ENCODE measurements at places on chromosomes 5 and 9. TPM values are rescaled to one million over a fixed set of nuclear protein-coding genes. Genes with fewer than 3 reads are reported as not detected.

NMUR2 gene
- not detected for total RNA-seq

ARL10 gene
- total RNA-seq = 7.7 TPM

OR1L6 gene
- total RNA-seq = not detected

RNF224 gene
- total RNA-seq = not detected

CCL27 gene
- total RNA-seq = 0.54 TPM

CDC14B gene
- 12.4 TPM for total RNA-seq

MYO10 gene
- total RNA-seq = 123 TPM

DNA sequence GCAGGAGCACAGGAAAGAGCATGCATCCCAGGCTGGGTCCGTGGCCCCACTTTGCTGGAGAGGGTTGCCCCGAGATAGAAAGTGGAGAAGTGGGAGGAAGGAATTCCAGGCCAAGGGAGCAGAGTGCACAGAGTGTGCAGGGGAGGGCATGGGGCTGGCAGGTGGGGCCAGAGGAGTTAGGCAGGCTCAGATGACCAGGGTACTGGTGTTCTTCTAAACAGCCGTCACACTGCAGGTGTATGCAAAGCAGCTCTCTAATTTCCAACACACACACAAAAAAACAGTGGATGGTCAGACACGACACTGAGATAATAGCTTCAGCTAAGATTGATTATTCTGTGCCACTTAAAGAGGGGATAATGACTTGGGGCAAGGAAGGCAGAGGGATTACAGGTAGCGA is 212.2 kb downstream of the MTRR start:
- H3K36me3 ChIP-seq = no peaks in the 10 kb centered on the region
- H3K27me3 ChIP-seq = no peaks in the 10 kb centered on the region
- H3K27ac ChIP-seq = no peak overlapping the region
- H3K4me3 ChIP-seq = no peak overlapping the region

DNA sequence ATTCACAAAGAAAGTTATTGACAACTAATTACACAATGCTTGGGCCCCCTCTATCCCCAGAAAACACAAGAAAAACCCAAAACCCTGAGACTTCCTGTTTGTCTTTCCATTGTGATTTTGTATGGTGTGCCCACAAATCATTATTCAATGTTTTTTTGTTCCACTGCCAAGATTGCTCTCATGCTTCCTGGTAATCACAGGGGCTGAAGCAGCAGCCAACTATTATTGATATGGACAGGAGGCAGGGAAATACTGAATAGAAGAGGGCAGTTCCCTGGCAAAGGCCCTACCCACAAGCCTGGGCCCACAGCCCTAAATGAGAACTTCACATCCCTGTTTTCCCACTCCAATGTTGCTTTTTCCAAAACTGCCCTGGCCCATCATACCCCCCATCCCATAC is 21.5 kb upstream of the RFK start:
- no peak for DNase-seq
- H3K4me3 ChIP-seq = no peak overlapping the region
- peaks cover 22% of the 10 kb centered on the region for H3K4me1 ChIP-seq
- peaks cover 8% of the 10 kb centered on the region for H3K27me3 ChIP-seq
- H3K27ac ChIP-seq = no peak overlapping the region

DNA sequence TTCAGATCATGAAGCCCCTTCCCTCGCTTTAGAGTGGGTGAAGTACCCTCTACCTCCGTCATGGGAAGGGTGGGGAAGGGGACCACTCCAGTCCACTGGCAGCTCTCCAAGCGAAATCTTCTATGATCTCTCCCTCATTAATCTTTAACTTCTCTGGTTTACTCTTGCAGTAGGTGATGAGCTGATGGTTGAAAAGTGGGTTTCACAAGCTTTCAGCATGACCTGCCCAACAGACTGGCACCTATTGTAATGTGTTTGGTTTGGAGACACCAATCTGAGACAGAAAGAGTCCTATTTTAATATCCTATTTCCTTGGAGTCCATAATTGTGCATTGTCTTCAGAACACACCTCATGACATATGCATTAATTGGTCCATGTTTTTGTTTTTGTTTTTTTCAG is 70.8 kb upstream of the TGFBR1 start:
- H3K27ac ChIP-seq = no peak overlapping the region
- no peak overlapping the region for H3K4me3 ChIP-seq
- peaks cover 9% of the 10 kb centered on the region for H3K27me3 ChIP-seq
- no peak for DNase-seq
- H3K36me3 ChIP-seq = peaks cover 9% of the 10 kb centered on the region
- H3K4me1 ChIP-seq = peaks cover 44% of the 10 kb centered on the region

- H3K4me3 ChIP-seq = peak overlapping the region; percentile 86
- no peaks in the 10 kb centered on the region for H3K36me3 ChIP-seq
Measured at GRCh38 chr5:69493396-69494133, 975 bp downstream of the OCLN start.

- peaks cover 15% of the 10 kb centered on the region for H3K4me1 ChIP-seq
- H3K36me3 ChIP-seq = peaks cover 10% of the 10 kb centered on the region
- H3K27ac ChIP-seq = no peak overlapping the region
- H3K27me3 ChIP-seq = no peaks in the 10 kb centered on the region
Measured at GRCh38 chr5:43571237-43571636, 14.4 kb upstream of the PAIP1 start.

DNA sequence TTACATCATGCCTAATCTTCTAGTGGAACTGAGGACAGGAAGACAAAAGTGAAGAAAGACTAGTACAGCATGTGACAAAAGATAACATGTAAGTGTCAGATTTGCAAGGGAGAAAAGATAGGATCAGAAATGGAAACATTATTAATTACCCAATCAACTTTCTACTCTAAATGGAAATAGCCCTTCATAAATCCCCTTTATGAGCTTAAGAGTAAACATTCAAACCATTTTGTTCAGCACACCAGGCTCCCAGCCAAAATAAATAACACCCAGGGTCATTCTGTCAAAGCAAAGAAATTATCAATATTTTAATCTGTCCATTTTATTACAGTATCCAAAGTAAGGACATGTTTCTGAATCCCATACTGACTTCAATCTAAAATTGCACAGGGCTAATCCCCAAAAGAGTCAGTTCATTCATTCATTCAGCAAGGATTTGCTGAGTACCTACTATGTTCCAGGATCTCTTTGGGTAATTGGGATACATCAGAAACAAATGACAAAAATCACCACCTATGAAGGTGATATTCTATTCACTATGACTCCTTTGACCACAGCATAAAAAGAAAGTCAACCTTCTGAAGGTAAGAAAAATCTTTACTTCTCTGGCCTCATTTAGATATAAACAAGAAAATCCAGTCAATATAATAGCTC is 5.3 kb downstream of the PRELID2 start:
- no peak for DNase-seq
- no peak overlapping the region for H3K4me3 ChIP-seq

GRCh38 chr9:131402073-131402472 is 8.2 kb downstream of the PRRC2B start:
- H3K27me3 ChIP-seq = no peaks in the 10 kb centered on the region
- peak overlapping the region; percentile 82 for H3K4me3 ChIP-seq
- peak; percentile 63 for DNase-seq

DNA sequence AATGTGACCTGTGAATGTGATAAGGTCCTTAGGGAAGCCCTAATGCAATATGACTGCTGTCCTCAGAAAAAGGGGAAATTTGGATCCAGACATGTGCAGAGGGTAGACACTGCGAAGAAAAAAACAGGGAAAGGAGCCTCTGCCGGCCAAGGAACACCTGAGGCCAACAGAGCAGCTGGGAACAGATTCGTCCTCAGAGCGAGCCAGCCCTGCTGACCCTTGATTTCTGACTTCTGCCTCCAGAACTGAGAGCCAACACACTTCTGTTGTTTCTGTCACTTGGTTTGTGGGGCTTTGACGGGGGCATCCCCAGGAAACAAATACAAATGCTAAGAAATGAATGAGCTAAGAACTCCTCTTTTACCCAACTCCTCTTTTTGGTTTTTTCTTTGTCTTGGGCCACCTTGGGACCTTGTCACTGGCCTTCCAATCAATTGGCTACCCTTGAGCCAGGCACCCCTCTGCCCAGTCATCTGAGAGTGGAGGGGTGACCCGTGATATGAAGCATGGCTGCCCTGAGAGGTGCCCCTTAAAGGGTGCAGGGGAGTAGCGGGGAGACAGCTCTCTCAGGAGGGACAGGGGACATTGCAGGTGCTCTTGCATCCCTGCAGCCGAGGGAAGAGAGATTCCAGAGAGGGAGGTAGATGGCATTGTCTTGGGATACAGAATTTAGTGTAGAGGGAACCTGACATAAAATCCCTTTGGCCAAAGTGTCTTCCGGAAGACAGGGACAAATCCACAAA is 16.9 kb downstream of the TMOD1 start:
- H3K36me3 ChIP-seq = no peaks in the 10 kb centered on the region
- peaks cover 33% of the 10 kb centered on the region for H3K4me1 ChIP-seq
- H3K27me3 ChIP-seq = peaks cover 27% of the 10 kb centered on the region
- H3K4me3 ChIP-seq = peak overlapping the region; percentile 79
- no peak overlapping the region for H3K27ac ChIP-seq

- peak; percentile 37 for DNase-seq
- no peaks in the 10 kb centered on the region for H3K36me3 ChIP-seq
- peaks cover 19% of the 10 kb centered on the region for H3K4me1 ChIP-seq
Measured at GRCh38 chr5:96434201-96434645, 1.2 kb upstream of the PCSK1 start.

GRCh38 chr9:8769153-8769552 is 969.6 kb upstream of the DMAC1 start:
- no peaks in the 10 kb centered on the region for H3K4me1 ChIP-seq
- H3K27me3 ChIP-seq = no peaks in the 10 kb centered on the region
- H3K27ac ChIP-seq = no peak overlapping the region
- DNase-seq = no peak

- peaks cover 49% of the 10 kb centered on the region for H3K36me3 ChIP-seq
- 0 out of 2 replicates have a peak overlapping the region, but pooled peaks have one; percentile 9 for H3K4me3 ChIP-seq
- no peak for DNase-seq
- H3K4me1 ChIP-seq = peaks cover 94% of the 10 kb centered on the region
- H3K27me3 ChIP-seq = no peaks in the 10 kb centered on the region
- H3K27ac ChIP-seq = peak overlapping the region; percentile 70
Measured at GRCh38 chr5:87302061-87302460, 34.4 kb downstream of the RASA1 start.

DNA sequence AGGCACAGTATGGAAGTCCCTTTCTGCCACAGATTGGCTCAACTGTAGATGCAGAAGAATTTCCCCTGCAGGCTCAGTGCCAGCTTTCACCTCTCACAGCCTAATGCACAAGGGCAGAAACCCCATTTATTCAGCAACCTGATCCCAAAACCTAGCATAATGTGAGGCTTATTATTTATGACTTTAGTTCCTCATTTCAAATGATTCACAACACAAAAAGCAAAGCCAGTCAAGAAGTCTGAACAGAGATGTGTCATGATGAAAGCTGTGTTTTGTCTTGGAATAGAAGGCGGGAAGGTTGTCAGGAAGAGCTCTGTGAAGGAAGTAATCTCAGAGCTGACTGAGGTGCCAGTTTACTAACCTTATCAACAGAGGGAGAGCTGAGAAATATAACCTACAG is 369.7 kb downstream of the LRRC70 start:
- no peak overlapping the region for H3K27ac ChIP-seq
- H3K27me3 ChIP-seq = no peaks in the 10 kb centered on the region
- no peaks in the 10 kb centered on the region for H3K4me1 ChIP-seq
- no peak for DNase-seq
- H3K36me3 ChIP-seq = no peaks in the 10 kb centered on the region

GRCh38 chr5:1670351-1670750 is 129.3 kb downstream of the MRPL36 start:
- H3K27me3 ChIP-seq = peaks cover 38% of the 10 kb centered on the region
- no peaks in the 10 kb centered on the region for H3K4me1 ChIP-seq
- no peak overlapping the region for H3K4me3 ChIP-seq

GRCh38 chr5:74319076-74319475 is 321.5 kb downstream of the ENC1 start:
- H3K4me3 ChIP-seq = no peak overlapping the region
- DNase-seq = peak; percentile 43
- peak overlapping the region; percentile 62 for H3K27ac ChIP-seq
- H3K4me1 ChIP-seq = peaks cover 54% of the 10 kb centered on the region
- H3K27me3 ChIP-seq = no peaks in the 10 kb centered on the region
- H3K36me3 ChIP-seq = no peaks in the 10 kb centered on the region

DNA sequence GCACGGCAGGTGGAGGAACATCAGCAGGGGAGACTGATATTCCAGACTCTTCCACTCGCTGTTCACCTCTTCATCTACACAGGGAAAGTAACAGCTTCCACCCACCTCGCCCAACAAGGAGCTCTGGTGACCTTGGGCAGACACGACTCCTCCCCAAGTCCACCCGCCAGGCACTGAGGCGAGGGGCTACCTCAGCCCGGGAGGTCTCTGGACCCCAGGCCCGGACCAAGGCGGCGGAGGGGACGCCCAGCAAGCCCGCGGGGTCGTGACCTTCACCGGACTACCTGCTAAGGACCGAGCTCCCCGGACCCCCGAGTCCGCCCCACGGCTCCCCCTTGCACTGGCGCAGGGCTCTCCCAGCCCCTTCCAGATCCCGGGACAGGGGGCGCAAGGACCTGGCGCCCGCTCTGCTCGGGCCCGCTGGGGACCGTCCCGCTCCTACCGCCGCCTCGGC is 70.2 kb upstream of the LPCAT1 start:
- H3K4me3 ChIP-seq = peak overlapping the region; percentile 68
- H3K4me1 ChIP-seq = peaks cover 6% of the 10 kb centered on the region
- no peaks in the 10 kb centered on the region for H3K27me3 ChIP-seq
- DNase-seq = no peak

DNA sequence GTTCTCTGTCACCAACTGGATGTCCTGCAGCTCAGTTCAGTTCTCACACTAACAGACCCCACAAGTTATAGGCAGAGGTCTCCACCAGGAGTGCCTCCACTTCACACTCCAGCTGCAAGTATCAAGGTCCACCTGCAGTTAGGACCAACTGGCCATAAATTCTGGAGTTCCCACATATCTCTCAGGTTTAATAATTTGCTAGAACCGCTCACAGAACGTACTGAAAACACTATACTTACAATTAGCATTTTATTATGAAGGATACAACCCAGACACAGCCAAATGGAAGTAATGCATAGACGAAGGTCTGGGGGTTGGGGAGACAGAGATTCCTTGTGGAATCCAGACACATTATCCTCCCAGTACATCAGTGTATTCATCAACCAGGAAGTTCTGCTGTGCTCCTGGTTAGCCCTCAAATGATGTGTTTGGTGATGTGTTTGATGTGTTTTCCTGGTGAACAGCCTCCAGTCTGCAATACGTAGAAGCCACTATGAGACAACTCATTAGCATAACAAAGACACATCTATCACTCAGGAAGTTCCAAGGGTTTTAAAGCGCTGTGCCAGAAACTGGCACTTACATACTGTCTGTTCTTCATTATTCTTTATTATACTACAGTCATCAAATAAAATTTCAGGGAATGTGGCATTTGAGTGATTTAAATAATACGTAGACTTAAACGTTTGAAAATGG is 25.4 kb downstream of the OGN start:
- no peak overlapping the region for H3K4me3 ChIP-seq
- H3K4me1 ChIP-seq = peaks cover 14% of the 10 kb centered on the region
- no peaks in the 10 kb centered on the region for H3K27me3 ChIP-seq
- no peak overlapping the region for H3K27ac ChIP-seq

Measured in HFFc6 (cell line).